Glomerular endothelial cell (primary cell): ENCODE measurements at places on chromosomes 1 and 21.

DNA sequence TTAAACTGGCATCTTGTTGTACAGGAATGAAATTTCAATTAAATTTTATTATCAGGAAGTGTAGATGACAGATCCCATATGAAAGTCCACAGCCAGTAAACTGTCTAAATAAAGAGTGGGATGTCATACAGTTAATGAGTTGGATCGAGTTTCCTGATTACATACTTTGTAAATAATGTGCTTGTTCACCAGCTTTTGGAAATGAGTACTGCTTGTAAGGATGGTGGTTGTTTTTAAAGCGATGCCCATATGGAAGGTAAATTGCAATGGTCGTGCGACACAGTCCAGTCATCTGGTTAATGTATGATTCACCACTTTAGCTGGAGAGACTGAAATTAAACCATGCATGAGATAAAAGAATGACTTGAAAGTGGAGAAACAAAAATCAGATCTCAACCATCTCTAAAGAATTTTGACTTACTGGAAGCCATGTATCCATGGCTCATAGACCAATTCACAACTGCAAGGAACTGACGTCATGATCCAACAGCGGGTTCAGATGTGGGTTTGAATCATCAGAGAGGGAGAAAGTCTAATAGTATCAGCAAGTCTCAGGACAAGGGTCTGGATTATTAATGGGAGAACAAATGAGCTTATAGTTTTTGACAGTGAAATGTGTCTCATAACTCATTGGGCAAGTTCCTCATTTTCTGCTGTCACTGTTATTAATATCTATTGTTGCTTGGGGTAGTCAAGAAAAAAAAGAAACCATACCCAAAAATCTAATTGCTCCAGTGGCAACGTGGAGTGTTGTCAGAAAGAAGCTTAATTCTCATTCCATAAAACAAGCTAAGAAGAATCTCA is 49.0 kb downstream of the MAP10 start:
- no peak for DNase-seq

DNA sequence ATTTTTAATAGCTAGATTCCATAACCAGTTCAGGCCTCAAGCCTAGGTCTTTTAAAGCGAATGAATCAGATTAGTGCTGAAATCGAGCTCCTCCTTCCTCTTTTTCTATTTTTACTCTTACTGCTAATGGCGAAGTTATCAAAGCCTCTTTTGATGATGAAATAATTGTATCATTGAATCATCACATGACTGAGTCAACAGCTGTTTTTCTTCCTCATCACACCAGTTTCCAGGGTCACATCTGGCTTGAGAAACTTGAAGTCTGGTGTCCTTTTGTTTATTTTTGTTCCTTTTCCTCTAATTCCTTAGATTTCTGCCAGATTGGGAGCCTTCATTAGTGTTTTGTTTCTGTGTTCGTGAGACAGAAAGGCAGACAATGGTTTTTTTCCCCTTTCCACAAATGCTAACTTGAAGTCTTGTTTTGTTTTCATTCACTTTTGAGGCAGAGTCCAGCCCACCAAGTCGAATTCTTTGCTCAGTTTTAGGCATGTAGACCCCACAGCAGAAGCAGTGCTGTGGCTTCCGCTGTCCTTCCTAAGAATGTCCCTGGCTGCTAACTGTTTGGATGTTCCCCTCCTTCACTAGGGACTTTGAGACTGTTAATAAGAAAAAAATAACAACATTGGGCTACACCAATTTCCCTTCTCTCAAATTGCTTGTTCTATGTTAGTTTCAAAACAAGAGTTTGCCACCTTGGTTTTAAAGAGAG is 51.9 kb upstream of the FMOD start:
- DNase-seq = no peak

DNA sequence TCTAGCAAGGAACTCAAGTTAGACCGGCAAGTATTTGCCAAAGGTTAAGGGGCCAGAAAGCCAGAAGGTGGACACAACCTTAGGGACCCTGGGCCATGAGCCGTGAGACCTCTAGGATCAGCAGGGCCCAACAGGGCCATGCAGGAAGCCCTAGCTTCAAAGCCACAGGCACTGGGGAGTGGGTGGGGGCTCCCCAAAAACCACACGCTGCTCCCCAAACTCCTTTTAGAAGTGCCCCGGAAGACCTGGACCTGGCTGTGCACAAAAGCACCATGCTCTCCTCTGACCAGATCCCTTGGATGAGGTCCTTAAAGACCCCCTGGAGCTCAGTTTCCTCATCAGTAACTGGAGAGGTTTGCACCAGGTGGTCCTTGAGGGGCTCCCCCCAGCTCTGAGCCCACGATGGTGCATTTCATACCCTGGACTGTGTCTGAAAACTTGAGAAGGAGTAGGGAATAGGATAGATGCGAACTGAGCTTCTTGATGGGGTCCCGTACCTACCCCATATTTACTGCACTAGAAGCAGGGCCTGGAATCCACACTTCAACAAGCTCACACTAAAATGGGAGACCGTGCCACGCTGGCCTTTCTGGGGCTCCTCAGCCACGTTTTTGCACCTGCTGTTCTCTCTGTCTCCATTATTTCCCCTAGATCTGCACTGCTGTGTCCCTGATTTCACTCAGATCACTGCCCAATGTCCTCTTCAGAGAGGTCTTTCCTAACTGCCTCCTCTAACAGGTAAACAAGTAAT is 40.6 kb upstream of the LBR start:
- DNase-seq = no peak

GRCh38 chr1:60893136-60893930 is 189.0 kb upstream of the NFIA start:
- no peak for DNase-seq

GRCh38 chr21:29465546-29465945 is 166.8 kb downstream of the BACH1 start:
- no peak for DNase-seq

DNA sequence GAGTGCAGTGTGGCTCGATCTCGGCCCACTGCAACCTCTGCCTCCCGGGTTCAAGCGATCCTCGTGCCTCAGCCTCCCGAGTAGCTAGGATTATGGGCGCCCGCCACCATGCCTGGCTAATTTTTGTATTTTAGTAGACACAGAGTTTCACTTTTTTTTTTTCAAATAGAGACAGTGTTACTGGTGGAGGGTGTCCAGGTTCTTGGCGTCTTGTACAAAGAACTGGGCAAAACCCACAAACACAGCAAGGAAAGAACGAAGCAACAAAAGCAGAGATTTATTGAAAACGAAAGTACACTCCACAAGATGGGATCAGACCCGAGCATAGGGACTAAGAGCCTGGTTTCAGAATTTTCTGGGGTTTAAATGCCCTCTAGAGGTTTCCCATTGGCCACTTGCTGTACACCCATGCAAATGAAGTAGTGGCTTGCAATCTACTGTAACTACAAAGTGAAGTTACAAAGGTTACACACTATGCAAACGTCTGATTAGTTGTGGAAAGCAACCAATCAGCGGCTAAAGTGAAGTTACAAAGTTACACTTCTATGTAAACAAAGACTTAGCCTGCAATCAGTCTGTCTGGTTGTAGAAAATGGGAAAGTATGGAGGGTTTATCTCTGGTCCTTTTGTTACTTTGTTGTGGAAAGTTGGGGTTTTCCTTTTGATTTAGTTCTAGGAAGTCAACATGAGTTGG is 199.1 kb downstream of the DYRK1A start:
- no peak for DNase-seq

GRCh38 chr1:41809692-41810091 is 109.0 kb downstream of the HIVEP3 start:
- DNase-seq = no peak

DNA sequence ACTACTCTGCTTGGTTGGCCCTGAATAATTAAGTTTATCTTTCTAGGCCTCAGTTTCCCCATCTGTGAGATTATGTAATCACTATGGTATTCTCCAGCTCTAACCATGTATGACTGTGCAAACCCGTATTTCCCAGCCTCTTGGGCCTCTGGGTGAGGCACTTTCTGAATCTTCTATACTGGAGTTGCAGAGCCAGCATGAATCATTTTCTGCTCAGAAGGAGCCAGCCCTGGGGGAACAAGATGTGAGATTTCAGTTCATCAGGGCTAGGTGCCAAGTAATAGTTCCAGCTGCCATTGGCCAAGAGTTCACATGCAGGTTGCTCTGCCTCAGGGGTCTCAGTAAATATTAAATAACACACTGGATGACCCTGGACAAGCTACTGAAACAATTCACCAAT is 47.7 kb upstream of the USP24 start:
- no peak for DNase-seq
